Osteoblast (primary cell): ENCODE measurements at places on chromosomes 6 and 20.
A peak's percentile ranks its signal among the peaks of the same experiment; 100 is the strongest.

- no peak for DNase-seq
Measured at GRCh38 chr6:158808442-158808833, 10.7 kb downstream of the EZR start.

GRCh38 chr20:37530696-37531095 lies 3.0 kb upstream of the BLCAP start:
- no peak for DNase-seq

DNA sequence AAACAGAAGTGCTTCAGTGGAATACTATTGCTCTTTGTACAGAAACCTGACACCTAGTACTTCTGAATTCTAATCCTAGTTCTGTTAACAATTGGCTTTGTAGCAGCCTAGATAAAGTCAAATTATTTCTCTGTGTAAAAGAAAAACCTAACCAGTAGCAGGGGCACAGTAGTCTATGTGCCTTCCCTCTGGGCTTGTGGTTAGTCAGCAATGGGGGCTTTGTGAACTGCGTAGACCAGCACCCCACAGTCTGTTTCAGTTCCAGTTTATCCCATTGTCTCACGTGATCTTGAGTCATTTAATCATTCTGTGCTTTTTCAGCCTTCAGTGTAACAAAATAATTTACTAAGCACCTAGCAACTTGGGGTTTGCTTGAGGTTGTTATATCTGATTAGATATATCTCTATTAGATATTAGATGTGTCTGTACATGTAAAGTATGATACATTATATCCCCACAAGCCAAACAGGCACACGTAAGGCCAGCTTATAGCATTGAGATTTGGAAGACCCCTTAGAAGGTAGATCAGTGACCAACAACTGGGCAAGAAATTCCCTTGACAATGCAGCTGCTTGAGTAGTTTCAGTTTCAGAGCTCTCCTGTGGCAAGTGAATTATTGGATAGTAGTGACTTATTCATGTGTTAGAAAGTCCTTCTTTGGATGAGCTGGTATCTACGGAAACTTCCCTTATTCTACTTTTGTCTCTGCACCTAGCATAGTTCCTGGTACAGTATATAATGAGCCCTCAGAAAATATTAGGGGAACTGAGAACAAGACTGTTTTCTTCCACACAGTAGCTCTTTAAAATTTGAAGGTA lies 27.9 kb upstream of the CCR6 start:
- peak; percentile 41 for DNase-seq

DNA sequence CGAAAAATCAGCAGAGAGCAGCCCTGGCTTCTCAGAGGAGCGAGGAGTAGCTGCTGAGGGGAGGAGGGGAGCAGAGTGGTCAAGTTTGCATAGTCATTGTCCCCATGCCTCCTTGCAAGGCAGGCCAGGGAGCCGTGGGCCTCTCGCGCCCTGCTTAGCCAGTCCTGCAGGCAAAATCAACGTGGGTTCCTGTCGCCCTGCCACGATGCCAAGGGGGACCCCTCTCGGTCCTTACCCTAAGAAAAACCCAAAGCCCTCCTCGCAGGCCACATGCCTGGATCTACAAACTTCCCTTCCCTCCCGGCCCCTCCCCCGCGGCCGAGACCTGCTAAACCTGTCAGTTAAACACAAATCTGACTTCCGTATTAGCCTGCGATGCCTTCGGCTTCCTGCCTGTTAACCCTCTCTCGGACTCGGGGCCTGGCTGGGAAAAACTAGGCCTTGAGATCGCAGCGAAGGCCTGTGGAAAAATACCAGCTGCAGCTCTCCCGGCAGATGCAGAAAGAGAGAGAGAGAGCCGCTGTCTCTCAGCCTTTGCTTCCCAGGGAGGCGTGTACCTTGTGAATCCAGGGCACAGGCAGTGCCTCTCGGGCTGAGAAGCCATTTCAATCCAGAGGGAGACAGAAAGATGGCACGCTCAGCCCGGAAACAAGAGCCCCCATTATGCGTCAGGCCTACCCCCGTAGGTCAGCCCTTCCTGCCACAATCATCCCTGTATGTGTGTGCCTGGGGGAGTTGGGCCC lies 968 bp upstream of the ZMYND8 start:
- peak; percentile 87 for DNase-seq

- DNase-seq = peak; percentile 80
Measured at GRCh38 chr6:24520929-24521546, 26.3 kb downstream of the ALDH5A1 start.

- peak; percentile 47 for DNase-seq
Measured at GRCh38 chr20:41587956-41588355, 30.2 kb downstream of the CHD6 start.

DNA sequence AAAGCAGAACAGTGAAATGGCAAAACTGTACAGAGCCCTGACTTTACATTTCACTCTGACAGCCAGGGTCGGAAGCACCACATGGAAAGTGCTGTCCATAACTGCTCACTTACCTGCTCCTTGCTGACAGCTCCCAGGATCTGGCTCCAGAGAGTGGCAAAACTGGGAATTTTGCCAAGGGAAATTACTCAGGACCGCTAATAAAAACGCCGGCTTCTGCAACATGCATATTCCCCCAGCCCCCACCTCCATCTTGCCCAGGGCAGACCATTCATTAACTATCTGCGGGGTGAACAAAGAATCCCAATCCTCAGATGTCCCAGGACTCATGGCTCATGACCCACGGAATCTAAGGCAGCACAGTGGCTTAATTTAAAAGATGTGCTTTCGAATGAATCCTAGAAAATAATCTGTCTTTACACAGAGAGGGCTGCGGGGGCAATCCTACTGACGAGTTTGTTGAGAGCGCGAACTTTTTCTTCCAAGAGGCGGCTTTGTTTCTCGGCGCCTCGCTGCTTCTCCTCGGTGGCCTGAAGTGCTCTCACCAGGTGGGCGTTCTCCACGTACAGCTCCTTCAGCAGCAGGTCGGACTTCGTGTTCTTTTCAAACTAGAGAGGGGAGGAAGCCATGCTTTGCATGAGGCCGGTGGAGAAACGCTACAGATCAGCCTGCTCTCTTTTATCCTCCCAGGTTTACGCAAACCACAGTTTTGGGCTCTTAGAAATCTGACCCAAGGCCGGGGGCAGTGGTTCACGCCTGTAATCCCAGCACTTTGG lies 45.8 kb downstream of the GINS1 start:
- peak; percentile 51 for DNase-seq

DNA sequence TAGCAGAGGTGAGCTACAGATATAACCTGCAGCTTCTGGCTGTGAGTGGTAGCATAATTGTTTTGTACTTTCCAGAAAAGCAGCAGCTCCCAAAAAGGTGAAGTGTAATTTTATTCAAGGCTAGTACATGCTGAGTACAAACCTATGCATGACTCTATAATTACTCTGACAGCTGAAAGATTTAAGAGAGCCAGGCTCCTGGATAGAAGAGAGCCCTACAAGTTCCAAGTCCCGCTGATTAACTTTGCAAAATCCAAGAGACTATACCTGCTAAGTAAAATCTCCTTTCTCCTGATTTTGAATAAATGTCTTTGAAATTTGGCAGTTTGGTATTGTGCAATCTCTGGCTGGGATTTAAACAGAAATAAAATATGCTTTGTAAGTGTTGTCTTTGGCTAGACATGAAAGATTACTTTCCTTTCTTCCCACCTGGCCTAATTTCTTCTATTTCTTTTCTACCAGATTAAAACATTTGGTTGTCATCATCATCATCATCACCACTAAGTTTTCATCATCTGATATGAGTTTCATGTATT lies 79.5 kb downstream of the CTNNBL1 start:
- no peak for DNase-seq

- DNase-seq = no peak
Measured at GRCh38 chr20:53957451-53958172, 112.8 kb downstream of the BCAS1 start.

DNA sequence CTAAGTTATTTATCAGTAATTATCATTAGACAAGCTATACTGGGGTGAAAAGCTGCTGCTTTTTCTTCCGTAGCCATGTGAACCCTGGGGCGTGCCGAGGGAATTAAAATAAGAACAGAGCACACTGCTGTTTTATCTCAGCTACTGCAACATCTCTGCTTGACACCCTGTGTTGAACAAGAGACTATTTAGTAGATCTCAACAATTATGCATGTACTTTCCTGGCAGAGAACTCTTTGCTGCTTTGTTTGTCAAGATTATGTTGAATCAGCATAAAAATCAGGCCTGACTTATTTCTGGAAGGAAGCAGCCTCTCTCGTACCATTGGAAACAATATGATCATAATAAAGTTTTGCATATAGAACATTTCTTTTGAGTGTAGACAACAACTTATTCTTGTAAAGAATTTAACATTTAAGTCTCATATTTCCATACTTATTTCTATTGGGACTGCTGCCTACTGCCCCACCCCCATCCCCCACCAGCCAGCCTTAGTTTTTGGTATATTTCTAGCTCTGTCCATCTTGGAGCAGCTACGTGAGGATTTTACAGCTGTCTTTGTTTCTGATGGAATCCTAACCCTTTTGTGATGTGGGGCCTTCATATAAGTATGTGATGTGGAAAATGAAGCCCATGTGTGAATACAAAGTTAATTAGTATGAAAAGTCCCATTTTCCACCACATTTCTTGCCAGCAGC lies 1011.4 kb downstream of the KIF16B start:
- no peak for DNase-seq

GRCh38 chr6:27812078-27812804 lies 100.0 kb downstream of the OR2B2 start:
- DNase-seq = no peak

GRCh38 chr6:133637874-133638273 lies 251.0 kb upstream of the TCF21 start:
- DNase-seq = no peak

- DNase-seq = peak; percentile 19
Measured at GRCh38 chr6:44034391-44034861, 92.8 kb downstream of the MRPL14 start.

DNA sequence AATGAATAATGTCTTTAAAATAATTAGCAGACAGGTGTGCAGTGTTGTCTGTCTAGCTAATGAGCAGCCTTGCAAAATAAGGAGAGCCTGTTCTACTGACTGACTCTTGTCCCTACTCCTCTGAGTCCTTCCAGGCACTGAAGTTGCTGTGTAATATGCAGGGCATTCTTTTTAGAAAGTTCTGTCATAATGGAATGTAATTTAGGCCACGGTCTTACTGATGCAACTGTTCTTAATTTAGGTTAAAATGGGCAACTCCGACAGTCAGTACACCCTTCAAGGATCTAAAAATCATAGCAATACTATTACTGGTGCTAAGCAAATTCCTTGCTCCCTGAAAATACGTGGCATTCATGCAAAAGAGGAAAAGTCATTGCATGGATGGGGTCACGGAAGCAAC lies 133.9 kb downstream of the TIAM2 start:
- no peak for DNase-seq

DNA sequence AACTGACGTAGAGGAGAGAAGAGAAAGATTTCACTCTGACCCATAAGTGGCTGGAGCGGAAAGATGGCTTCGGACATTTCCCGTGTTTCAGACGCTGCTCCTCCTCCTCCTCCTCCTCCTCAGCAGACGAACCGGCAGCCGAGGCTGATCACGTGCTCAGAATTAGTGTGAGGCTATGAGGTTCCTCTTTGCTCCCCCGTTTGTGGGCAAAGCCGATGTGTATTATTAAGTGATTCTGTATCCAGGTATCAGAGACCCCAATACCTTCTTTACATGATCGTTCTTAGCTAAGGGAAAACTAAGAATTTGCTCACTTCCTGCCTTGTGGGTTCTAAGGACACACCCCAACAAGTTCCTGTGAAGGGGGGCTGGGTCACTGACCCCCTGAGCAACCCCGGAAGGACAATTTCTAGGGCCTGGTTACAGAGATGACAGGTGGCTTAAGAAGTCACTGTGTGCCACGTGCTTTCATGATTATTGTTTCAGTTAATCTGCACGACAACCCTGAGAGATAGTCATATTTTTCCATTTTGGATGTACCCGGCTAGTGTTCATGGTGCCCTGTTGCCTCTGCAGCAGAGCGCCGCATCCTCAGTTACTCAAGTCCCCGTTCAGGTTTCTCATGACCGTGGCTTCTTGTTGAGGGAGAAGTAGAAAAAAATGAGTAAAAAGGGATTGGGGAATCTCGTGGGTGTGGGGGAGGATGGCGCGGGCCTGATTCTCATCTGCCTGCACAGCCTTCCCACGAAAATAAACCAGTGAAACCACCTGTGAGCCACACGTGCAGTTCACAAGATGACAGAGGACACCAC lies 671.8 kb downstream of the QKI start:
- no peak for DNase-seq

DNA sequence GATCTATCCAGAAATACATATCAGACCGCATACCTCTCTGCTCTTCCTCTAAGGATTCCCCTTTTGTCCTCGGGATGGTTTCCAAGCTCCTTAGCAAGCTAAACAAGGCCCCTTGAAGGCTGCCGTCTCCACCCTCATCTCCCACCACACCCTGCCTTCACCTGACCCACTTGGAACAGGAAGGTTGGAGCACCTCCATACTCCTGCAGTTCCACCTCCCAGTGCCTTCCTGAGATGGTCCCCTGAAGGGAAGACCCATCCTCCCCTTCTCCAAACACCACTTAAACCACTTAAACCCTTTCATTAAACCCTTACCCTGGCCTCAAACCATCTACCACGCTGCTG lies 8.5 kb upstream of the POU5F1 start:
- DNase-seq = no peak

DNA sequence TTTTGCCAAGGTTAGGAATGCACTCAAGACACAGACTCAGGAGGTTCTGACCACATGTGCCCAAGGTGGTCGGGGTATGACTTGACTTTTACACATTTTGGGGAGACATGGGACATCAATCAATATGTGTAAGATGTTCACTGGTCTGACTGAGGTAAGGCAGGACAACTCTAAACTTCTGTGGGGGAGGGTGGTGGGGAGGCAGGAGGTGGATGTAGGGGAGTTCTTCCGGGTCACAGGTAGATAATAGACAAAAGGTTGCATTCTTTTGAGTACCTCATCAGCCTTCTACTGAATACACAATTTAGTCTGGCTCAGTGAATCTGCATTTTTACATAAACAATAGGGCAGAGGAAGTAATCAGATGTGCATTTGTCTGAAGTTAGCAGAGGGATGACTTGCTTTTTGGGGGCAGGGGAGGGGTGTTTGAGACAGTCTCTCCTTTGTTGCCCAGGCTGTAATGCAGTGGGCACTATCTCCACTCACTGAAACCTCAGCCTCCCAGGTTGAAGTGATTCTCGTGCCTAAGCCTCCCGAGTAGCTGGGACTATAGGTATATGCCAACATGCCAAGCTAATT lies 10.9 kb downstream of the ECHDC1 start:
- no peak for DNase-seq
